A549 treated with RU486 at 1 μM for 4 hours (cell line): ENCODE measurements at places on chromosomes 2 and 18. TPM values are rescaled to one million over a fixed set of nuclear protein-coding genes. Genes with fewer than 3 reads are reported as not detected.

RBKS gene
- 6.0 to 8.9 TPM (median 8.0 TPM) in 5 replicates for total RNA-seq

CNDP2 gene
- 69.4 to 95.1 TPM (median 78.3 TPM) in 5 replicates for total RNA-seq

BZW1 gene
- 407 to 658 TPM (median 417 TPM) in 5 replicates for total RNA-seq

MDH1B gene
- 1.1 to 3.0 TPM (median 1.2 TPM) in 5 replicates for total RNA-seq

SATB2 gene
- total RNA-seq, result 3.1 to 3.7 TPM (median 3.6 TPM) in 5 replicates

NAT8 gene
- total RNA-seq, result not detected in 5 replicates

MFF gene
- 105 to 128 TPM (median 116 TPM) in 5 replicates for total RNA-seq

GRHL1 gene
- total RNA-seq, result 0.73 to 2.7 TPM (median 1.2 TPM) in 5 replicates

TANC1 gene
- total RNA-seq, result 5.4 to 9.4 TPM (median 9.3 TPM) in 5 replicates

NTSR2 gene
- not detected in 5 replicates for total RNA-seq

GAREM2 gene
- total RNA-seq, result 5.6 to 9.7 TPM (median 7.0 TPM) in 5 replicates

ALPG gene
- 0.08 to 0.30 TPM (median 0.14 TPM) in 5 replicates for total RNA-seq

C2orf80 gene
- not detected in 5 replicates for total RNA-seq

NYAP2 gene
- total RNA-seq, result not detected in 5 replicates

MARCO gene
- total RNA-seq, result 0.08 to 0.23 TPM in 2 of 5 replicates, not detected in the others

NMUR1 gene
- not detected in 5 replicates for total RNA-seq

ANKRD30B gene
- total RNA-seq, result not detected in 5 replicates

PCARE gene
- total RNA-seq, result not detected in 5 replicates

RABL2A gene
- total RNA-seq, result 7.3 to 9.7 TPM (median 8.7 TPM) in 5 replicates
